ENCODE measurements at places on chromosomes 5 and 9. TPM values are rescaled to one million over a fixed set of nuclear protein-coding genes. Genes with fewer than 3 reads are reported as not detected.

DNA sequence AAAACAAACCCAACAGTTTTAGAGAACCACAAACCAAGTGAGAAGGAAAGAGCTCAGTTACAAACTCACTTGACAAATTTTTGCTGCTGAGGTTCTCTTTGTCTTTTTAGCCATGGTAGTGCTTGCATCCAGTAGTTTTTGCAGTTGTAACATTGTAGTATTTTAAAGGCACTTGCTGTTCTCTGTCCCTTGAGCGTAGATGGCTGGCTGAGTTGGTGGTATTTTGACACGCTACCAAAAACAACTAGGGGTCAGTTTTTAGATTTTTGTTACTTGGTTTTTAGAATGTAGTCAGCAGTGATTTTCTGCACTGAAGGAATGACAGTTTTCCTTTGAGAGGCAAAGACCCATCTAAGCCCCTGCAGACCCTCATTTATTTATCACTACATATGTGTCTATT lies 58.0 kb downstream of the TLE4 start:
- no peak for DNase-seq

GRCh38 chr5:90475436-90475980 lies 844 bp downstream of the POLR3G start:
- DNase-seq, result no peak

DNA sequence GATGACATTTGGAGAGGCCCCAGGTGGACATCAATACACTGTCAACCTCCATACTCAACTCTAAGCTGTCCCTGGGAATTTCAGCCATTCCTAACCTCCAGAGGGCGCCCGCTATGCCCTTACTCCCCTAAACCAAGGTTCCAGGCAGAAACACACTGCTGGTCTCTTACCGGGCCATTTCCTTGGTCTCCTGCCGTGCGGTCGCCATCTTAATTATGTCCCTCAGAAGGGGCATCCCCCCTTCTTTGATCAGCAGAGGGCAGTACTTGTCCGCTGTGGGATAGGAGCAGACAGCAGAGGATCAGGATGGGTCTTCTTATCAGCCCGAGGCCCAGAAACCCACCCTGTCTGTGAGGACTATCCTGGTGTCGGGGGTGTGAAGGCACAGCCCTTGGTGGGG lies 9.3 kb upstream of the ZDHHC12 start:
- DNase-seq, result peak; percentile 83

DNA sequence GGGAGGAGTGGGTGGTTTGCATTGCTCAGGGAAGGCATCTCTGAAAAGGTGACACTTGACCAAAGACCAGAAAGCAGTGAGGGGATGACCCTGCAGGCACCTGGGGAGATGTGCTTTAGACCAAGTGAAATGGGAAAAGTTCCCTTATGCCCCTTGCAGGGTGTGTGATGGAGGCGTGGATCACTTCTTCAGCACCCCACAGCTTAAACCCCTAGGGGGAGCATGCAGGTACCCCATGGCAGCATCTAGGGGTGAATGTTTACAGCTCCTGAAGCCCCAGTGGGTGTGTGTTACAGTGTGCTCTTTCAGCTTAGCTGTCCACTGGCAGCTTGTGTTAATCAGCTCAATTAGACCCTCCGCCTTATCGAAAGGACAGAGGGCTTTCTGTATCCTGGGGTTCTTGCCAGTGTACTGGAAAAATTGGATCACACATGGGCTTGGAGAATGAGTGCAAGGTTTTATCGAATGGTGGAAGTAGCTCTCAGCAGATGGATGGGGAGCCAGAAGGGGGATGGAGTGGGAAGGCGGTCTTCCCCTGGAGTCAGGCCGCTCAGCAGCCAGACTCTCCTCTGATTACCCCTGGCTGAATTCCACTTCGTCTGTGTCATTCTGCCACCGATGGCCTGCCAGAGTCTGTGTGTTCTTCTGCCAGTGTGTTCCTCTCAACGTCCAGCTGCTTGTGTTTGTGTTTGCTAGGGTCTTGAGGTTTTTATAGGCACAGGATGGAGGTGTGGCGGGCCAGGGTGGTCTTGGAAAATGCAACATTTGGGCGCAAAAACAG lies 6.3 kb downstream of the BHMT2 start:
- DNase-seq, result no peak

- peak; percentile 98 for DNase-seq
Observed at GRCh38 chr9:113221003-113221799, at the start of the genes FKBP15 and SLC31A1. Gene FKBP15 (minus strand): TSS chr9:113221277. CDS start chr9:113221243, 34 bp downstream. Gene SLC31A1 (plus strand): TSS chr9:113221544. CDS start chr9:113256149, 34,605 bp downstream.

GRCh38 chr5:139611703-139612584 lies 36.2 kb upstream of the CXXC5 start:
- DNase-seq, result no peak

DNA sequence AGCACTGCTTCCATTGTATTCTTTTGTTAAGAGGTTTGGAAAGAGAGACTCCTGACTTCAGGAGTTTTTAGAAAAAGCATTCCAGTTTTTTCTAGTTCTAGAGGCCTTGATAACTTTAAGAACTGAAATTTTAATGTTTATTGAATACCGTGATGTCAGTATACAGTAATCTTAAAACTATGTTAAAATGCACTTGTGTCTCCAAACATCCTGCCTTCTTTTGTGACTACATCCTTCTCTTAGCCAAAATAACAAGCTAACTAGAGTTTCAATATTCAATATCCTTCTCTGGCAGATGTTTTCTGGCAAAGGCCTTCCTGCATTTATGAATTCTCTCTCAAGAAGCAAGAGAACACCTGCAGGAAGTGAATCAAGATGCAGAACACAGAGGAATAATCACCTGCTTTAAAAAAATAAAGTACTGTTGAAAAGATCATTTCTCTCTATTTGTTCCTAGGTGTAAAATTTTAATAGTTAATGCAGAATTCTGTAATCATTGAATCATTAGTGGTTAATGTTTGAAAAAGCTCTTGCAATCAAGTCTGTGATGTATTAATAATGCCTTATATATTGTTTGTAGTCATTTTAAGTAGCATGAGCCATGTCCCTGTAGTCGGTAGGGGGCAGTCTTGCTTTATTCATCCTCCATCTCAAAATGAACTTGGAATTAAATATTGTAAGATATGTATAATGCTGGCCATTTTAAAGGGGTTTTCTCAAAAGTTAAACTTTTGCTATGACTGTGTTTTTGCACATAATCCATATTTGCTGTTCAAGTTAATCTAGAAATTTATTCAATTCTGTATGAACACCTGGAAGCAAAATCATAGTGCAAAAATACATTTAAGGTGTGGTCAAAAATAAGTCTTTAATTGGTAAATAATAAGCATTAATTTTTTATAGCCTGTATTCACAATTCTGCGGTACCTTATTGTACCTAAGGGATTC lies 43.1 kb downstream of the NDFIP1 start:
- DNase-seq, result peak; percentile 78

- DNase-seq, result no peak
Observed at GRCh38 chr5:135367076-135367475, 32.0 kb downstream of the MACROH2A1 start.

- no peak for DNase-seq
Observed at GRCh38 chr5:172837640-172838039, 3.6 kb downstream of the ERGIC1 start.

- DNase-seq, result no peak
Observed at GRCh38 chr9:33227008-33227398, 13.0 kb upstream of the SPINK4 start.

Gene ZFP2
- 1.2 TPM for total RNA-seq

Gene VCAN
- 137 TPM for total RNA-seq
